Eye (tissue), 1 donor: ENCODE measurements at places on chromosomes 5 and 9.

- no peak for DNase-seq
These were observed 324.5 kb downstream of the ARHGEF28 start for GRCh38 chr5:73950441-73950873.

DNA sequence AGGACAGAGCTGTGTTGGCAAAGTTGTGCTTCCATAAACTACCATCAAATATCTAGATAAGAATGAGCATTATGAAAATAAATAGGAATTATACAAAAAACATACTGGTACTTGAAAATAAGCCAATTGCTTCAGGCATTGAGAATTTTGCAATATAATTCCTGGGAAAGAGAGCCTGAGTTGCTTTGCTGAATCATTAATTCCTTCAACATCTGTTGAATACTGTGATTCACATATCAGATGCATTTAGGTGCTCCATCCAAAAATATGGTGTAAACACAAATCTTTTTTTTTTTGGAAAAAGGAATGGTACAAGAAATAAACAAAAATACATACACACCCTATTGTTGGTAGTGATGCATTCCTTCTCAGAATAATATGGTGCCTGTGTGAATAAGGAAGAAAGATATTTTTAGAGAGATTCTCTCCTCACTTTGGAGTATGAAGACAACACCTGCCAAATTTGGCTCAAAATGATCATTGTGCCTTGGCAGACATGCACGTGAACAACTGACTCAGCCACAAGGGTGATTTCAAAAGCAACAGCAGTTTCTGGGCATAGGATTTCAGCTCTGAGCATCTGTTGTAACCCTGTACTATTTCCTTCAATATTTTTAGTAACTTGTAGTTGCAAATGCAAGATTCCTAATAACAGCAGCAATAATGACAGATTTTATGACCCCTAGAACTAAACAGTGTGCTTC is 96.7 kb downstream of the CAVIN4 start:
- no peak for DNase-seq

- DNase-seq: peak; percentile 57
These were observed 27.0 kb downstream of the ADGRD2 start for GRCh38 chr9:124477211-124477647.

DNA sequence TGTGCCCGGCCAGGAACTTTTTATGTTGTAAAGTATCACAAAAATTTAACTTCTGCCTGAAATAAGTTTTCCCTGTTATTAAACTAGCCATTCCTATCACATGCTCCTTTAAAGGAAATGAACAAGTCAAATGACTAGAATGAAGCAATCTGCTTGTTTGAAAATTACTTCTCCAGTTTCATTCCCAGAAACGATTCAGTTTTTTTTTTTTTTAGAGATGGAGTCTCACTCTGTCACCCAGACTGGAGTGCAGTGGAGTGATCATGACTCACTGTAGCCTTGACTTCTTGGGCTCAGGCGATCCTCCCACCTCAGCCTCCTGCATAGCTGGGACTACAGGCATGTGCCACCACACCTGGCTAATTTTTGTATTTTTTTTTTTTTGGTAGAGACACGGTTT is 13.3 kb upstream of the GNG10 start:
- no peak for DNase-seq

DNA sequence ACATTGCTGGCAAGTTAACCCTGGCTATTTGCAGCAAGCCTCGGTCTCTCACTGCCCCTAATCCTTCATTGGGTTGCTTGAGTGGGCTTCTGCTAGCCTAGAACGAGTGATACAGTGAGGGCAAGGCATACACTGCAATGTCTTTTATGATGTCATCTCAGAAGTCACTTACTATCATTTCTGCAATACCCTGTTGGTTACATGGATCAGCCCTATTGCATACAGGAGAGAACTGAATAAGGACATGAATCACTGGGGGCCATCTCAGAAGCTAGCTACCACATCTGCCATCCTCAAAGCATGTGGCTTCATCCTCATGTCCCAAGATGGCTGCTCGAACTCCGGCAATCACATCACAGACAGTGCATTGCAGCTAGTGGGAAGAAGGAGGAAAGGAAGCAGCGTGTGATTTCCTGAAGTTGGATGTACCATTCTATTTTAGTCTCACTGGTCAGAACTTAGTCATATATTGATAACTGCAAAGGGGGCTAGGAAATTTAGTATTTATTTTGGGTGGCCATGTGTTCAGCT is 33.3 kb upstream of the CDKN2AIPNL start:
- DNase-seq: no peak

- no peak for DNase-seq
These were observed 270.6 kb downstream of the DENND1A start for GRCh38 chr9:123659358-123659757.

- DNase-seq: no peak
These were observed 14.9 kb downstream of the GAPT start for GRCh38 chr5:58505971-58506640.

GRCh38 chr9:2634818-2635217 is 13.2 kb downstream of the VLDLR start:
- no peak for DNase-seq

DNA sequence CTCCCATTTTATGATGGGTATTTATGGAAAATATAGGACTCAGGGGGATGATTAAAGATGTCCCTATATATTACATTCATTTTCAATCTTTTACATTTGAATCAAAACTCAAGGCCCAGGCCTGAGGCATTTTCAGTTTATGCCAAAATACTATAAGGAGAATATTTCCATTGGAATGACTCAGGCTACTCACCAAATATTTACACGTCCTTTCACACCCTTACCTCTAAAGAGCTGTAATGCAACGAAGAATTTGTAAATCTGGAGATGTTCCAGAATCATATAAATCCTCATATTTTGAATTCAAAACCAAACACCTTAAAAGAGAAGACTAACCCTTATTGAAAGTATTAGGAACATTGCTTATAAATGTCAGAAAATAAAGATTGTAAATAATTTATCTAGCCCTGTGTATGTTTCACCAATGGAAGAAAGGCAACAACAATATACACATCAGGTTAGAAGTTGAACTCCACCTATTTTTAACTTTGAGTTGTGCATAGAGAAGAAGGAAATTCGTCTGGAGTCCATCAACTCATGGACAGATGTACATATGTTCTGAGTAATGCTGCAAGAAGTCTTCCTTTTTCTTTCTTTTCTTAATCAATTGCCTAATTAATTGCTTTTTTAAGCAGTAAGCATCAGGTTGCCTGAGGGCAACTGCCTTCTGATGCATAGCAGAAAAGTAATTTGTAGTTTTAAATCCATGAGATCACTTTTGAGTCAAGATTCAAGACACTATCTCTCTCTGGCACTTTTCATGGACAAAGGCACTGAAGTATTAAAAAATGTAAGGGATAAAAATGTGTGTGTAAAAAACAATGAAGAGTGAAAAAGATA is 579.3 kb upstream of the RGMB start:
- DNase-seq: no peak

DNA sequence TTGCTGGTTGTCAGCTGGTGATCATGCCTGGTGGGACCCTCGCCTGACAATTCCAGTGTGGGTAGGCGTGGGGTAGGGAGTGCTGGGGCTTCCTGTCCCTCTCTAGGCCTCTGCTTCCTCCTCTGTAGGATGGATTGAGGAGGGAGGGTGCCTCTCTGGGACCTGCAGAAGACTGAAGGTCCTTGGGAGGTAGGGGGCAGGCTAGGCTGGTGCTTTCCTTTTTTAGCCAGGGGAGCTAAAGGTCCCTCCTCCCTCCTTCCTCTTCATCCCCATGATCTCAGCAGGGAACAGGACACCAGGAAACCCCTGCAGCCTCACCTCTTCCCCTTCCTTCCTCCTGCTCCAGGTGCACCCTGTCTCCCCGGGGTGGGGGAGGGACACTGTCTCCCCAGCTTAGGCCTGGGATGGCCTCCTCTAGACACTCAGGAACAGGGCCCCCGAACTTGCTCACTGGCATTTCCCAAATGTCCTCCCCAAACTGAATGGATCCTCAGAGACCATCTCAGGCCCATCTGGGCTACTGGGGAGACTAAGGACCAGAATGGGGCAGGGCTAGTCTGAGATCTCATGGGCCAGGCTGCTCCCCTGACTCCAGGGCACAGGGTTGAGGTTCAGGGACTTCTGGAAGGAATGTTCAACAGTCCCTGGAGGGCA is 8.4 kb downstream of the SH2D3C start:
- DNase-seq: no peak

DNA sequence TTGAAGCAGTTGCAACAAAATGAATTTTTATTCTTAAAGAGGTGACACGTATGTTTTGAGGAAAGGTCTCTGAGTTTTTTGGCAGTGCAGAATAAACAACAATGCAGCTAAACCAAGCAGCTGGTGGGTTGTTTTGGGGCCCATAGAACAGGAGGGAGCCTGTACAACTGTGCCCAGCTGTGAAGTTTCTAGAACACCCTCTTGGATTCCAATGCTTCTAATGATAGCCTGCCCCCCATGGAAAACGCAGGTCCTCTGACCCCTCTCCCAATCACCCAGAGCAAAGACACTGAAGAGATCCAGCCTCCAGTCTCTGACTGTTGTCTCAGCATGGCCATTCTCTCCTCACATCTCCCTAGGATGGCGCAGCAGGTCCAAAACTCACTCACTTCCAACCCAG is 150.9 kb downstream of the MARCHF11 start:
- no peak for DNase-seq

DNA sequence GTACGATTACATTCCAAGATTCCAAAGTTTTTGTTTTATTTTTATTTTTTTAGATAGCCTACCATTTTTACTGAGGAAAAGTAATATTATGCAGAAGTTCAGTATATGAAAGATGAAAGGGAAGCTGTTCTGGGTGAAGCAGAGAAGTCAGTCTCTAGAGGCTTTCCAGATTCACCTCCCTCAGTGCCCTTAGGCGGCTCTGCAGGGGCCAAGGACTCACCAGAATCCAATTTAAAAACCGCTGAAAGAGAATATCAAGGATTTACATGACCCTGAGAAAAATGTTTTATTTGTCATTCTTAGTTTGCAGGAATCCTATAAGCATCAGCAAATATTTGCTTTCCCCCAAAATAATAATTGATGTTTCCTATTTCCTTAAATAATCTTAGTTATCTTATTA is 1084.6 kb upstream of the ARRDC3 start:
- DNase-seq: no peak

DNA sequence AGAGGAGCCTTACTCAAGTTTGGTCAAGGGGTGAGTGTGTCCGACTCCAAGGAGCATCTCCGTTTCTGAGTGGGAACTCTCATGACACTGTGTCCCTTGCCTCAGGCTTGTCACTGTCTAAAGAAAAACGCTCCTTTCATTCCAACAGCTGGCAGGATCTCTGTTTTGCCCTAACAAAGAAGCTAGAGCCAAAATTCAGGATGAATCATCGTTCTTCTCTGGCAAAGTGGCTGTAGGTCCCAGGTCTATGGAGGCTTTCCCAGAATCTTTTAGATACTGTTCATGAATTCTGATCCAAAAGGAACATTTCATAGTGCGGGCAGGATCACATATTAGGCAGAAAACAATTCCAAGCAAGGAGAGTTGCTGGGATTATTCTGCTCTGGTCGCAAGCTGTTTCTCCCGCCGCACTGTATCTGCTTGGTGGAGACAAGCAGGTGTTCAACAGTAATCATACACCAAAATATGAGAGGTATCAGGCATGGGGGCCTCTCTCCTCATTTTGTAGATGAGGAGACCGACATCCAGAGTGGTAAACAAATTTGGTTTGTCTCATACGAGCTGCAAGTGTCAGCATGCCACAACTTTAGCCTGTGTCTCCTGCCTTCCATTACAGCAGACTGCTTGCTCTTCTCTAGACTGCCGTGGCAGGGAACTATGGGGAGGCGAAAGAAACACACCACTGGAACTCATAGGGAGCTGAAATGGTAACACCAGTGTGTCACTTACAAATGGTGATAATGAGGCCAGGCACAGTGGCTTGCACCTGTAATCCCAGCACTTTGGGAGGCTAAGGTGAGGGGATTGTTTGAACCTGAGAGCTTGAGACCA is 72.6 kb downstream of the ENTREP1 start:
- no peak for DNase-seq

- DNase-seq: peak; percentile 92
These were observed 5.1 kb upstream of the RGMB start for GRCh38 chr5:98768160-98768959.

DNA sequence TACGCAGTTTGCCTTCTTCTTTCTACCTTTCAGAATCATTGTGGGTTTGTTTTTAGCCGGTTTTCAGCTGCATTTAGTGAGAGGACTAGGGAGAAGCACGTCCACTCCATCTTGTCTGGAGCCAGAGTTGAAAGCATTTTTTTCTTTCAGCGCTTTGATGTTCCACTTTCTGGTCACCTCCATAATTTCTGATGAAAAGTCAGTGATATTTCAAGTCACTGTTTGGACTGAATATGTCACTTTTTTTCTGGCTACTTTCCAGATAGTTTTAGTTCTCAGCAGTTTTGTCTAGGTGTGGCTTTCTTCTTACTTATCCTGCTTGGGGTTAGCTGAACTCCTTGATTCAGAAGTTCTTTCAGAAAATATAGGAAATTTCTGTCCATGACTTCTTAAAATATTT is 123.9 kb upstream of the IER5L start:
- no peak for DNase-seq

DNA sequence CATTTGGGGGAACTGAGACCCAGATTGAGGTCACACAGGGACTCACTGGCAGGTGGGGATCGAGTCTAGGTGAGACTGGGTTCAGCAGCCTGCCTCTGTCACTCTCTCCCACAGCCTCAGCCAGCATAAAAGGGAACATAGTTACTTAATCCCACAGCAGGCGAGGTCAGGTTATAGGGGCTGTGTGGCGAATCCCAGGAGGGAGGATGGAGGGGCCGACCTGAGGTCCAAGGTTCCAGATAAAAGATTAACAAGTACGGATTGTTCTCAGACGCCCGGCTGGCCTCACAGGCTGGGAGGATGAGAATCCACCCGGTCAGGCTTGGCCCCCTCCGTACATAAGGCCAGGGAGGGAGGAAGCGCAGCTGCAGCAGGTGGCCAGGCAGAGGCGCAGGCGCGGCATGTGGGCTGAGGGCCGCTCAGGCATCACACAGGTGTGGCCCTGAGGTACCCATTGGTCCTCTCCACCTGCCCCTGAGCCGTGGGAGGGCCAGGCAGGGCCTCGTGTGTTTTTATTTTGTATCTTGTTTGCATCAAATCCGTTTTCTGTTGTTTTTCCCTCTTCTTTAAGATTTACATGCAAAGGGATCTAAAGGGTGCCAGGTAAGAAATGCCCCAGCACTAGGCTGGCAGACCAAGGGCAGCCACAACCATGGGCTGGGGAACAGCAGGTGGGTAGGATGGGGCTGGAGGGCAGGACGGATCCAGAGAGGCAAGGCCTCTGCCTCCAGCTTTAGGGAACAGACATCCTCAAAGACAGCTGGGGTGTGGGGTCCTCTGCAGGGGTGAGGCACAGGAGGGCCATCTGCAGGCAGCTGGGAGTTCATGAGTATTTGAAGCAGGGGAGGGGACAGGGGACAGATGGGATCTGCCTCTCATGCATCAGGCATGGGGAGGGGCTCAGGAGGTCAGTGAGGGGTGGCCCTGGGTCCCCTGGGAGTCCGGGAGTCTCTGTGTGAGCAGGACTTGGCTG is 3.6 kb downstream of the SUSD3 start:
- no peak for DNase-seq

GRCh38 chr5:164597293-164597900 is 1092.0 kb downstream of the MAT2B start:
- no peak for DNase-seq

DNA sequence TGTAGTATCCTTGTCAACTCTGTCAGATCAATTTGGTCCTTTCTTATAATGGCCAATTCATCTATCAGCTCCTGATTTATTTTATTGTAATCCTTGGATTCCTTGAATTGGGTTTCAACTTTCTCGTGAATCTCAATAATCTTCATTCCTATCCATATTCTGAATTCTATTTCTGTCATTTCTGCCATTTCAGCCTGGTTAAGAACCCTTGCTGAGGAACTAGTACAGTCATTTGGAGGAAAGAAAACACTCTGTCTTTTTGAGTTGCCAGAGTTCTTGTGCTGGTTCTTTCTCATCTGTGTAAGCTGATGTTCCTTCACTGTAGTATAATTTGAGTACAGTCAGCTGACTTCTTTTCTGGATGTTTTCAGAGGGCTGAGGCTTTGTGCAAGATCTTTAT is 84.5 kb downstream of the CETN3 start:
- no peak for DNase-seq
